A172 (cell line): ENCODE measurements at places on chromosomes 1 and 21. TPM values are rescaled to one million over a fixed set of nuclear protein-coding genes. Genes with fewer than 3 reads are reported as not detected.

Gene CLIC6
- total RNA-seq: not detected in 2 replicates

Gene MACF1
- total RNA-seq: 196 and 256 TPM in 2 replicates

Gene ARHGEF16
- 1.8 and 3.6 TPM in 2 replicates for total RNA-seq

Gene ZC3H12A
- total RNA-seq: 5.8 and 7.1 TPM in 2 replicates

Gene ALPL
- 0.19 TPM in 1 of 2 replicates, not detected in the other for total RNA-seq

Gene NME7
- total RNA-seq: 83.7 and 92.4 TPM in 2 replicates

Gene BRDT
- not detected in 2 replicates for total RNA-seq

Gene LCE1A
- total RNA-seq: not detected in 2 replicates

Gene ATP1A4
- not detected in 2 replicates for total RNA-seq

Gene CLDN17
- total RNA-seq: not detected in 2 replicates

Gene HES4
- total RNA-seq: 10.0 and 20.7 TPM in 2 replicates

Gene OR2G6
- not detected in 2 replicates for total RNA-seq

Gene GPR25
- not detected in 2 replicates for total RNA-seq

Gene ASCL5
- not detected in 2 replicates for total RNA-seq

Gene CDK18
- total RNA-seq: 31.5 and 34.9 TPM in 2 replicates

Gene WNT9A
- 23.7 and 25.8 TPM in 2 replicates for total RNA-seq

Gene SEC22B
- 33.2 and 34.4 TPM in 2 replicates for total RNA-seq

Gene GUCA2B
- not detected in 2 replicates for total RNA-seq

Gene KCNK1
- total RNA-seq: 3.5 and 4.3 TPM in 2 replicates

Gene E2F2
- 3.8 and 4.0 TPM in 2 replicates for total RNA-seq

Gene GPR37L1
- 0.03 and 0.60 TPM in 2 replicates for total RNA-seq

Gene GBP6
- total RNA-seq: not detected in 2 replicates

Gene OLFM3
- not detected in 2 replicates for total RNA-seq

Gene RSRP1
- total RNA-seq: 22.4 and 29.8 TPM in 2 replicates

Gene S100A7
- not detected in 2 replicates for total RNA-seq
